Heart right ventricle (tissue), 16 donors: ENCODE measurements at places on chromosomes 16 and 17.

DNA sequence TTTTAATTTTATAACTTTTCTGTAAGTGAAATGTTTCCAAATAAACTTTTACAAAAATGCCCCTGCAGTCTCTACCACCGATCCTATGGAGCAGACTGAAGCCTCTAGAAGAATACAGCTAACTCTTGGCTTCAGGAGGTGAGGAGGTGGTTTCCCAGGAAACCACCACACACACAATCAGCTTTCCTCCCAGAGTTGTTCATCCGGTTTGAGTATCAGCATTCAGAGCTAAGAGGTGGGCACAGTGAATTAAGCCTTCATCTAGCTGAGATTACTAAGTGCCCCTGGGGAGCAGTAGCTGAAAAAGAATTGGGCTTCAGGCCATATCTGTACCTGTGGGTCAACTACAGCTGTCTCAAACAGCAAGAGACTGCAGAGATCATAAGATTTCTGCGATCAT, 139.7 kb downstream of the AATF start:
- no peak for DNase-seq

DNA sequence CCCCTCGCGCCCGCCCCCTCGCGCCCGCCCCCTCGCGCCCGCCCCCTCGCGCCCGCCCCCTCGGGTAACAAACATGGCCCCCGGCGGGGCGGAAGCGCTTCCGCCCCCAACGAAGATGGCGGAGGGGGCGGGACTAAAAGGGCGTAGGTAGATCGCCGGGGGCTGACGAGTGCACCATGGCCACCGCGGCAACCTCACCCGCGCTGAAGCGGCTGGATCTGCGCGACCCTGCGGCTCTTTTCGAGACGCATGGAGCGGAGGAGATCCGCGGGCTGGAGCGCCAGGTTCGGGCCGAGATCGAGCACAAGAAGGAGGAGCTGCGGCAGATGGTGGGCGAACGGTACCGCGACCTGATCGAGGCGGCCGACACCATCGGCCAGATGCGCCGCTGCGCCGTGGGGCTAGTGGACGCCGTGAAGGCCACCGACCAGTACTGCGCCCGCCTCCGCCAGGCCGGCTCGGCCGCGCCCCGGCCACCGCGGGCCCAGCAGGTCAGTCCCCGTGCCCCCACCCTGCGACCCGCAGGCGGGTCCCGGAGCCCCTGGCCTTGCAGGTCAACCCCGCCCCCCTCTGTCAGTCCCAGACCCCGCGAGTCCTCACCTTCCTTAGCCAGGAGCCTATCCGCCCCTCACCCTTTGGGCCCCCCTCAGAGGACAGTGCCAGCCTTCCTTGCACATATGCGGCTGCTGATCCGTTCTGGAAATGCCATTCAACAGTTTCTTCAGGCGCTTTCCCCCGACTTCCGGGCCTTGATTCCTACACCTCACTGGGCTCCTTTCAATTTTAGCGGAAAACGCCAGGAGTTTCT, at the start of gene COG1:
Gene COG1, plus strand, starts transcription at position 162 of the 808 bp plus-strand sequence. Its CDS starts 15 bp downstream, at position 177.
- peak; percentile 92 for DNase-seq

DNA sequence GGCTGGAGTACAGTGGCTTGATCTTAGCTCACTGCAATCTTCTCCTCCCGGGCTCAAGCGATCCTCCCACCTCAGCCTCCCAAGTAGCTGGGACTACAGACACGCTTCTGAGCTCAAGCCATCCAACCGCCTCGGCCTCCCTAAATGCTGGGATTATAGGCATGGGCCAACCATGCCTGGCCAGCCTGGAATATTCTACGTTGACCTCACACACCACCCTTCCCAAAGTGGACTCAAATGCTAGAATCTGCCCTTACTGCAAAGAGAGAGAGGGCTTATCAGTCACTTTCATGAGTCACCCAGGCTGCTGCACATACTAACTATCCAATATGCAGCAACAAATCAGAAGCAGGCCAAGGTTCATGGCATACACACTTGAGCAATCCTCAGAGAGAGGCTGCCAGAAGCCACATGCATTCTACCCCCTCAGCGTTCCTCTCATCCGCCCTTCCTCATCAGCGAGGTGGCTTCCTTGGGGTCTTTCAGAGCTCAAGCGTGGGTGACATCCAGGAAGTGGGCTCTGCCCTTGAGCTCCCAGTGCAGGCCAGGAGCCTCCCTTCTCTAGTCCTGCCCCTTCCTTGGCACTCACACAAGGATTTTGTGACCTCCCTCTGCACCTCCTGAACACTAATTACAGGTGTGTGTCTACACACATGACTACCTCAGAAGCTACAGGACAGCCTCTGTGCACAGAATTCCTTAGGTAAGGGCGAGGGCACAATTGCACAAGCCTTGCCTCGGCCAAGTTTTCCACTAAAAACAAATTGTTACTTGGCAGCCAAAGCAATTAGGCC, 24.8 kb upstream of the SIAH1 start:
- DNase-seq: no peak

- no peak for DNase-seq
Measured at GRCh38 chr17:8922928-8923327, 42.6 kb downstream of the PIK3R5 start.

DNA sequence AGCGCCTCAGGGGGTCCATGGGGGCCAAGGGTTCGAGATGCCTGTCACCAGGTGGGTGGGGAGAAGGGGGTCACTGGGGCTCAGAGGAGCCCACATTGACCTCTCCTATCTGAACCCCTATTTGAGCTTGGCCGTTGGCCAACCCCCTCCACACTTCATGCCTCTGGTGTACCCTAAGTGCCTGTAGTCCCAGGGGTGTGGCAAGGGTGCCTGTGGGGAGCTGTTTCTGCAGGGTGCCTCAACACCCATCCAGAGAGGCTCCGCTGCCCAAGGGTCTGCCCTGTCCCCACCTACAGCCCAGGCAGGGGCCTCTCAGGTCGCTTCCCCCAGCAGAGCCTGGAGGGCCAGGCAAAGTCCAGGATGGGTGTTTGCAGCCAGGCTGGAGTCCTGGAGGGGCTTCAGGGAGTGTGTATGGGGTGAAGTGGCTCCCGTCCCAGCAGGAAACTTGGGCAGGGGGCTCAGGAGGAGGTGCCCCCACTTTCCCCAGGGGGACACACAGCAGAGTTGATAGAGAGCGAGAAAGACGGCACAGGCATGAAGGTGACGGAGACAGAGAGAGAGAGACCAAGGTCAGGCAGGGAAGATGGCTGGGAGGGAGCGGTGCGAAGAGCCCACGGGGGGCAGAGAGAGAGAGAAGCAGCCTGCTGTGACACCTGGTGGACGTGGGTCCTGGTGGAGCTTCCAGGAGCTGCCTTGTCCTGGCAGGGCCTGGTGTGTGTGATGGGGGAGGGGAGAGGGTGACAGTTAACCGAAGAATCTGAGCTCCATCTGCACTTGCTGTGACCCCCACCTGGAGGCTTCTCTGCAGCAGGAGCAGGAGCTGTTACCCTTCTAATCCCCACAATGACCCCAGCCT, at the start of gene SEPTIN12:
Gene SEPTIN12, minus strand, starts transcription at position 719 of the 856 bp plus-strand sequence. Its CDS starts 700 bp downstream, at position 19.
- DNase-seq: no peak

- DNase-seq: no peak
Measured at GRCh38 chr17:72233986-72234385, 113.2 kb downstream of the SOX9 start.

GRCh38 chr16:29784901-29785500, 5.5 kb upstream of the KIF22 start:
- peak; percentile 74 for DNase-seq

GRCh38 chr16:11372829-11373306, 27.6 kb downstream of the RMI2 start:
- no peak for DNase-seq

DNA sequence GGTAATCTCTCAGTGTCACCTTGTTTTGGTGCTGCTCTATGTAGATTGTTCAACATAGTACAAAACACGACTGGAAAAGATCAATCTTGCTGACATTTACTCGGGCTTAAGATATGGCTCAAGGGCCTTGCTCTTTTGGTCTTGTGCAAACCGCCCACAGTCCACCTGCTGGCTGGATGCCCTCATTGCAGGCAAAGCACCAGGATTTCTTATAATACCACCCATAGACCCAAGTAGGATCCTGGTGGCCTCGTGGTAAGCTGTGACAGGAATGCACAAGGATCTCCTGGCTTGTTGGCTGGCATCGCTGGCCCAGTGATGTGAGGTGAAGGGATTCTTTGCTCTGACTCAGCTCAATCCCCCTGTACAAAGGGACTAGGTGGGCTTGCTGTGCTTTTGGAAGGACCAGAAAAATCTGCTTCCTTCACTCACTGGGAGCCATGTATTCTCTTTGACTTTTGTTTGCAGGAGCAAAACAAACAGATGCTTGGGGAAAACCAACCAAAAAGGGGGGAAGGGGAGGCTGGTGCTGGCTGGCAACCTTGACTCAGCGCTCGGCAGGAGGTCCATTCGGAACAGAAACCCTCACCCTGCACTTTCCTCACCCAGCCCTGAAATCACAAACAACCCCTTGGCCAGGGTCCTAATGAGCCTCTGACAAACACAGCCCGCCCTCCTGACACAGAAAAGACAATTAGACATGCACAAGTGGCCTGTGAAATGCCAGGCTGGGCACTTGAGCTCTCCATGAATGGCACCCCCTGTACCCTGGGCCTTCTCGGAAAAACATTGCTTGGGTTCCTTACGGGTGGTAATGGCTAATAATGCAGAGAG, 36.6 kb upstream of the MED9 start:
- peak; percentile 31 for DNase-seq

DNA sequence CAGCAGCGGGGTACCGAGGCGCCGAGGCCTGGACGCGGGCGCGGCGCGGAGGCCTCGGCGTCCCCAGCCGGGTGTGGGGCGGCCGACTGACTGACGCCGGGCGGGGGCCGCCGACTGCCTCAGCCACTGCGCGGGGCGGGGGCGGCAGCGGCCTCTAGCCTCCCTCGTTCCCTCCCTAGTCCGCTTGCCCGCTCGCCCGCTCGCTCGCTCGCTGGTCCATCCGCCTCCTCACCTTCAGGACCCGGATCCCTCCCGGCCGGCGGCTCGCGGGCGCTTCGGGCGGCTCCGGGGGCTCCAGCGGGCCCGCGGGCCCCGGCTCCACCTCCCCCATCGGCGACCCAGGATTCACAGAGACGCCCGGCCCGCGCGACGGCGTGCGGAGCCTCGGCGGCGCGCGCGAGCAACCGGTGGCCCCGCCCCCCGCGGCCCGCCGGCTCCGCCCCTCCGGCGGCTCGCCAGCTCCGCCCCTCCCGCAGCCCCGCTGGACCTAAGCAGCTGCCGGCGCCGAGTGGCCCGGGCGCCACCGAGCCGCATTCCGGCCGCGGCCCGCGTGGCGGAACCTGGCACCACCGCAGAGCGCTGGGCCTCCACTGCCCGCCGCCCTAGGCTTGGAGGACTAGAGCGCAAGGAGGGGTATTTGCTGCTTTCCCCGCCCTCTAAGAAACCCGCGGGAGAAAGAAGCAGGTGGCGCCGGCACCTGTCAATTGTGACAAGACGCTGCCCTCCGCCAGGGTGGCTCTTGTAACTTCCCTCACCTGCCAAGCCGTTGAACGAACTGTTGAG, 773 bp downstream of the PHLPP2 start:
- peak; percentile 85 for DNase-seq

- DNase-seq: no peak
Measured at GRCh38 chr16:30459456-30459855, 13.1 kb upstream of the ITGAL start.

- DNase-seq: no peak
Measured at GRCh38 chr17:2837147-2837561, 40.9 kb downstream of the RAP1GAP2 start.

DNA sequence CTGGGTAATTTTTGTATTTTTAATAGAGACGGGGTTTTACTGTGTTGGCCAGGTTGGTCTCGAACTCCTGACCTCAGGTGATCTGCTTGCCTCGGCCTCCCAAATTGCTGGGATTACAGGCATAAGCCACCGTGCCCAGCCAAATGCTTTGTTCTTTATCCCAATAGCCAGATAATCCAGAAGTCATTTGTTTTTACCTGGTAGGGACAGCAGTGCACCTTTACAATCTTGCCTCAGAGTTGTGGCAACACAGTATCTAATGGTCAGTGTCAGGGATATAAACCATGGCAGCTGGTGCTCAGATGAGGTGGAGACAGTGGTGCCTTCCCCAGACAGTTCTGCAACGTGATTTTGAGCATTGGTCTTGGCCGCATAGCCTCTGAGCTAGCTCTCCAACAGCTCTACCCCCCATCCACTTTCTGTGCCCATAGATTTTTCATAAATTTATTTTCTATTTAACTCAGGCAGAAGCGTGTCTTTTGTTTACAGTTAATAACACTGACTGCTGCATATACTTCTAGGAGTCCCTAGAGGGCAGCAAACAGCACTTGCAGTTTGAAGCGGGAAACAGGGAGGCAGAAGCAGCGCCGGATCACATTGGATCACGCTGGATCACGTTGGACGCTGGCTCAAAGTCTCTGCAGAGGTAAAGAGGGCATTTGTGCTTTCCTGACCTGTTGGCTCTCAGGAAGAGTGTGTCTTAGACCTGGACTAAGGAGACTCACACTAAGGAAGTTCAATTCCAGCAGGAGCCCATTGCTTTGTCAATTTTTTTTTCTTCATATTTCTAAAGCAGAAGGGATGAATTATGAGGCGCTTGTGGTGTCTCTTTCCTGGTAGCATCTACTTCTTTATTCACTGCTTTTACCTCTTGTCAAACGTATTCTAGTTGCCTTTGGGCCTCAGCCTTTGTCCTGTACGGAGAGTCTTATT, 5.1 kb upstream of the GGT6 start:
- DNase-seq: no peak

GRCh38 chr17:45640141-45640850, 143.8 kb upstream of the CRHR1 start:
- peak; percentile 50 for DNase-seq

DNA sequence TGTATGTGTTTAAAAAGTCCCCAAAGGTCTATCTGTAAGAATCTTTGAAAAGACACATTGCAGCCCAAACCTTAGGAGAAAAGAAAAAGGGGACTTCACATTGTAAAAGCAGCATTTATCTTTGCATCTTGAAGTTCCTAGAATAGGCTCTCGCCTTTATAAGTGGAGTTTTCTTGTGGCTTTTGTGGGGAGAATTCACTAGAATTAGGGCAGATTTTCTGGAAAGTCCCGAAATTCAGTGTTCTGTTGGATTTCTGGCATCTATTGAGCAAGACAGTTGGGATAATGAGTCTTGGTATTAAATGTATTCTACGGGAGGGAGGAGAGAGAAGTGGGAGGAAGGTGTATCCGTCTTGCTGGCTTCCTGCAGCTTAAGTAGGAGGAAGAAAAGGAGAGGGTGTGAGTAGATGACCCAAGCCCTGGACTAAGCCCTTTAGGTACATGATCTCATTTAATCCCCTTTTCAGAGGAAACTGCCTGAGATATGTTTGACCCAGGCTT, 62.6 kb downstream of the PRKCA start:
- DNase-seq: no peak

GRCh38 chr16:79097771-79098170, 502.8 kb downstream of the MAF start:
- no peak for DNase-seq

GRCh38 chr17:45006927-45007461, 38.9 kb upstream of the C1QL1 start:
- no peak for DNase-seq

DNA sequence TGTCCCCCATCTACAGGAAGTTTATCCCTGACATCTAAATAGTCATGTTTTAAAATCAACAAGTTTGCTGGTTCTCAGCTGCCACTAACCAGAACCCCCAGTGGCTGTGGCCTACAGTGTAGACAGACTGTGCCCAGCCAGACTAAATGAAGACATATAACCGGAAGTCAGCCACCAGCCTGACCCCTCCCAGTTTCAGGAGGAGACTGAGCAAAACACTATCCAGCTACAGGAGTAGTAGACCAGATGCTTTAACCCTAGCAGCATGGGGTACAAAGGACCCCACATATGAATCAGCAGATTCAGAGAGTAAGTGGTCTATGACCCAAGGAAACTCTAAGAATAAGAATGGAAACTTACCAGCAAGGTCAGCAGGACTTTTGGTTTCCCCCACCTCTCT, 83.4 kb downstream of the HIC1 start:
- no peak for DNase-seq
